AG08395 (cell line): ENCODE measurements at places on chromosomes 3 and 15.

DNA sequence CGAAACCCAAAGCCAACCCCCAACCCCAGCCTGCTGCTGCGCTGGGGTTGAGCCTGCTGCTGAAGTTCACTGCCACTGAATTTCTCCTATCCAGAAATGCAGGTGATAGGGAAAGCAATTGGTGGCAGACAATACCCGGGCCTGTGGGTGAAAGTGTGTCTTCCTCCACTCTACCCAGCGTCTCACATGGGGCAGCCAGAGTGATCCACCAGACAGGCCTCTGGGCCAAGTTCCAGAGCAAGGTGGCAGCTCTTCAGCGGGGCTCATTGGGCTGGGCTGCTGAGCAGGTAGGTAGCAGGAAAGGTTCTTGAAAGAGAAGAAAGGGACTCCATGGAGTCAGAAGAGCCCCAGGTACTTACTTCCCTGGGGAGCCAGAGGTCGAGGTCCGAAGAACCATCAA lies 6.0 kb downstream of the ADCY5 start:
- DNase-seq: no peak

DNA sequence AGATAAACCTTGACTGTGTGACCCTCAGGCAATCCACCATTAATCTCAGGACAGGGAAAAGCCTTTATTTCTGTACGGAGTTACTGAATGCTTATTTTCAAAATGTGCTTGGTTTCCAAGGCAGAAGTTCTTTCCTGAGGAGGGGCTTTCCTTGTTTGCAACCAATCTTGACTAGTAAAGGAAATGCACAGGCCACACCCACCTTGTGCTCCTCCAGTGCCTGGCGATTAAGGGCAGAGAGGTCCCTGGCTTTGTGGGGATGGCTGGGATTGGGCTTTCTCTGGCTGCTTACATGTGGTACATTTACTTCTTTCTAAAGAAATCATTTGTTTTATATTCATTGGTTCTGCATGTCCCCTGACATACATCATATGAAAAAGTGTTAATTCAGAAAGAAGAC lies 47.8 kb downstream of the ZNF621 start:
- no peak for DNase-seq

GRCh38 chr15:28047277-28047676 lies 51.8 kb downstream of the OCA2 start:
- no peak for DNase-seq

- DNase-seq: peak; percentile 80
These were observed at the start of gene ALS2CL for GRCh38 chr3:46693038-46693891. Gene ALS2CL, minus strand, starts transcription at chr3:46693679. Its CDS starts 4,239 bp downstream, at chr3:46689440.
